ENCODE measurements at places on chromosomes 13 and 19. TPM values are rescaled to one million over a fixed set of nuclear protein-coding genes. Genes with fewer than 3 reads are reported as not detected.

DNA sequence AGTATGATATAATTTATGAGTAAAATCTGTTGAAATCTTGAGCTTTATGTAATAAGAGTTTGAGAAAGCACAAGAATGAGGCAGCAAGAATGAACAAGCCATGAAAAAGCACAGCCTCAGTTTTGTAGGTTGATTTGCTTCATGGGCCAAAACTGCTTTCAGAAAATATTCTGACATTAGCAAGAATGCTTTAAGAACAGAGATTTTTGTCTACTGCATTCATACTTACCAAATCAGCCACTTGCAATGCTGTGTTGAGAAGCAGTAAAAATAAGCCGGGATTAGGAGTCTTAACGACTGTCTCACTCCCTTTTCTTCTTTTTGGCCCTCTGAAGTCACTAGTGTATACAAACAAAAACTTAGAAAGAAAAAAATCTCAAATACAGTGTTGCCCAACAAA, 114.5 kb downstream of the POSTN start:
- DNase-seq, result peak; percentile 33

DNA sequence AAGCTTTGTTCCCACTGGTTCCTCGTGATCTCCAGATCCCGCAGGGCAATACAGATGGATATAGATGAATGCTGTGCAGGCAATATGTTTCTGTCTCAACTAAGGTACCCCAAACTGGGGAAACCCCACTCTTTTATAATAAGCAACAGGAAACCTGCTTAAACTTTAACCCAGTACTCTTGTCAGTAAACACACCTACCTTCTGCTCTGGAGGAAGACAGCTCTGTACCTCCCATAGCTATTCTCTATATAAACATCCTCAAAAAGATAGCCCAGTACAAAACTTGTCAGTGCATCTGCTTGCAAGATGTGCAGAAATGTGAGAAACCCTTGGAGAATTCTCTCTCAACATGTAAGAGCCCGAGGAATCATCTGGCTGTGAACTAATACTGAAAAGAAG, 583.6 kb downstream of the OLFM4 start:
- no peak for DNase-seq

GRCh38 chr13:98447881-98448641, 128.8 kb downstream of the STK24 start:
- no peak for DNase-seq

GRCh38 chr19:33039108-33039599, 25.5 kb downstream of the RHPN2 start:
- DNase-seq, result no peak

DNA sequence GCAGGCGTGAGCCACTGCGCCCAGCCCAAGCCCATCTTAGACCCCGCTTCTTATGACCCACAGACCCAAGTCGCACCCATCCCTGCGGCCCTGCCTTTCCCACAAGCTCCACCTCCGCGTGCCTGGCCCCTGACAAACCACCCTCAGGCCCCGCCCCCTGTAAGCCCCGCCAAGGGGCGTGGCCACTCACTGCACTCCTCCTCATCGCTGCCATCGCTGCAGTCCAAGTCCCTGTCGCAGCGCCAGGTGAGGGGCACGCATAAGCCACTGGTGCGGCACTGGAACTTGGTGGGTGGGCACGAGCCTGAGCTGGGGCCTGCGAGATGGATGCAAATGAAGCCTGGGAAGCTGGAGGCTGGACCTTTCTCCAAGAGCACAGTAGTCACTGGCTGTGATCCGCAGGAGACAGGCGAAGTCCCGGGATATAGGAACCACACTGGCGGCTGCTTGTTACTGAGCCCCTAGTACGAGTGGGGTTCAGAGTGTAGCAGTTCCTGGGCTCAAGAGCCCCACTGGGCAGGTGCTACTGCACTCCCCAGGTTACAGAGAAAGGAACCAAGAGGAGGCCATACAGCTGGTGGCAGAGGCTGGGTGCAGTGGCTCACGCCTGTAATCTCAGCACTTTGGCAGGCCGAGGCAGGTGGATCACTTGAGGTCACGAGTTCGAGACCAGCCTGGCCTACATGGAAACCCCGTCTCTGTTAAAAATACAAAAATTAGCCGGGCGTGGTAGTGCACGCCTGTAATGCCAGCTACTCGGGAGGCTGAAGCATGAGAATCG, 3.1 kb downstream of the CD320 start:
- DNase-seq, result no peak

- no peak for DNase-seq
Observed at GRCh38 chr13:31476753-31477152, 262.6 kb upstream of the RXFP2 start.

RXFP2 gene
- total RNA-seq, result not detected

- DNase-seq, result no peak
Observed at GRCh38 chr19:41566001-41566400, 10.0 kb upstream of the CEACAM21 start.

DNA sequence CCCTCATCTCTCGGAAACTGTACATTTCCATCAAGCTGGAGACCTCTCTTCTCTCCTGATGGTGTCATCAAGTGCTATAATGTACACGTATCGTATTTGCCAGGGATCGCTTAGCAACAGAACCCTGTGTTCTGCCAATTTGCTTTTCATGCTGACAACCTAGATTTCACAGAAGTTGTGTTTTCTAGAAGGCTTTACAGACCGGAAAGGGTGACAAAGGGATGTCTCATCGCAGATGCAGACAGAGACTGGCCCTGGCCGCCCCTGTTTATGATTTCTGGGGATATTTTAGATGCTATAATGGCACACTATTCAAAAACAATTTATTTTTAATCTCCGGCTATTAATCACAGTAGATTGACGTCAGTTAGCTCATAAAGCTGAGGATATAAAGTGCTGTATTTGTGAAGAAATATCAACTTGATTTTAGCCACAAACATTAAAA, 291.4 kb downstream of the IRS2 start:
- DNase-seq, result peak; percentile 93

ZNF382 gene
- total RNA-seq, result 4.4 TPM

DNA sequence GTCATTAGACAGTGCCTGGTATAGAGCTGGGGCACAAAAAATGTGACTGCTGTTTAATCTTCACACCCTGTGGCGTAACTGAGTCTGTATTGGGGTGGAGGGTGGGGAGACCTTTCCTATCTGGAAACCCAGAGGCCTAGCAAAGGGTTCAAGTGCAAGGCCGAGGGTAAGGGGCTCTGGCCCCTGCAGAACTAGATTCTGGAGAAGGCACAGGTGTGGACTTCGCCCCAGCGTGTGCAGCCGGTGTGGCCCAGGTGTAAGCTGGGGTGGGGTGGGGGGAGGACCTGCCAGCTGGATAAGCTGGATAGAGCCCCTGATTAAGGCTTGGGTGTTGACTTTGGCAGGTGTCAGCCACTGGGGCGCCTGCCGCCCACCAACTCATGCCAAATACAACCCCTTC, 1.3 kb downstream of the RAB3D start:
- no peak for DNase-seq

Data from foreskin keratinocyte (primary cell).